MV-4-11 (cell line): ENCODE measurements at places on chromosomes 12 and 14.

DNA sequence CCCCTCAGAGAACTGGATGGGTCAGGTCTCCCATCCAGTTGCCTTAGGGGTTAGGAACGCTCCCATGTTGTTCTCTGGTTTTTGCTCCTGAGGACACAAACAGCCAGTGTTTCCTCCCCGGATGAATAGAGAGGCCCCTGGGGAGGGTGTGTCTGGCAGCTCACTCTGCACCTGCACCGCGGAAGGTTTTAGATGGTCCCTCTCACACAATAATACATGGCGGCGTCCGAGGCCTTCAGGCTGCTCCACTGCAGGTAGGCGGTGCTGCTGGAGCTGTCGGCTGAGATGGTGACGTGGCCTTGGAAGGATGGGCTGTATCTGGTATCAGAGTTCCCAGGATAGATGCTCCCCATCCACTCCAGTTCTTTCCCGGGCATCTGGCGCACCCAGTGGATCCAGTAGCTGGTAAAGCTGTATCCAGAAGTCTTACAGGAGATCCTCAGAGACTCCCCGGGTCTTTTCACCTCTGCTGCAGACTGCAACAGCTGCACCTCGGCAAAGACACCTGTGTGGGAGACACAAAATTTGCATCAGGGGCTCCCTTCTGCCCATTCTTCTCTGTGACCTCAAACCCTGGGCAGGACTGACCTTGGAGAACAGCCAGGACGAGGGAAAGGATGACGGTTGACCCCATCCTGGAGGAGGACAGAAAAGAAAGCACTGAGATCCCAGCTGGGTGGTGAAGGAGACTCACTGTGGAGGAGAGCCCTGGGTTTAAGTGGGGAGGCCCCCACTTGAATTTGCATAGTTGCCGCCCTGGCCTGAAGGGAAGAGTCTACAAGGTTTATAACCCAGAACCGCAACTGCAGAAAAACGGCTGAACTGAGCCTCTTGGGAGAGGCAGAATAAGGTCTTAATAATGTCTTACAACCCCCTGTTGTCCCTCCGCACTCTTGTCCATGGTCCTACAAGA lies 1324.8 kb downstream of the TMEM121 start:
- no peak for DNase-seq

GRCh38 chr14:49945448-49946319 lies 52.8 kb downstream of the ARF6 start:
- DNase-seq: no peak

GRCh38 chr14:105502446-105503295 lies 11.6 kb downstream of the TEDC1 start:
- no peak for DNase-seq

DNA sequence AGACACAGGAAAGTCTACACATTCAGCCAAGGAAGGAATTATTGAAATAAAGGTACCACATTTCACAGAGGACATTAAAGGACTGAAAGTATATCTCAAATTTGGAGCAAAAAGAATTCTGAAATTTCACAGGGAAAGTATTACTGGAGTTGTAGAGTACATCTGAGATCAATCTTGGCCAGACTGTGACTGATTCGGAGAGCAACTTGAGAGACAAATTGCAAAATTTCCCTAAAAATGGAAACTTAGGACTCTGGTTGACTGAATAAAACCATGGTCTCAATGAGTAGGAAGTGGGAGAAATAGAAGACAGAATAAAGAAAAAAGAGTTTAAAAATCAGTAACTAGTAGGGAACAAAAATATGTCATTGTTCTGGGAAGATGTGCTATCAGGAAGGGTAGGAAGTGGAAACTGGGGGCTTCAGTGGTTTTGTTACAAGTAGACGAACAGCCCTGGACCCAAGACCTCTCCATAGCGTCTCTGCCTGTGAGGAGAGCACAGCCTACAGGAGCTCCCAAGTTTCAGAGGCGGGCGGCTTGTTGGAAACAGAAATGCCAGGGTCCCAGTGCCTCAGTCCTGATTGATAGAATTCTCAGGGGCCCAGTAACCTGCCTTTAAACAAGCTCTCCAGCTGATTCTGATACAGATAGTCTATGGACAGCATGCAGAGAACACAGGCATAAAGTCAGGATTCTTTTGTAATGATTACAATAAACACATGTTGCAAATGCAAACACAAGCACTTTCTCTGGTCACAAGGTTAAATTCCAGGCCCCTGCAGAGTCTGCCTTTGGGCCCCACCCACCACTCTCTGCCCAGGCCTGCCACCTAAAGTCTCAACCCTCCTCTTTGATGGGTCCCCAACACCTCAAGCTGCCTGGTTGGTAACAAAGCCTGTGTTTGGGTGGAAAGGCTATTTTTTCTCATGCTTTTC lies 63.1 kb downstream of the BBS10 start:
- DNase-seq: no peak

DNA sequence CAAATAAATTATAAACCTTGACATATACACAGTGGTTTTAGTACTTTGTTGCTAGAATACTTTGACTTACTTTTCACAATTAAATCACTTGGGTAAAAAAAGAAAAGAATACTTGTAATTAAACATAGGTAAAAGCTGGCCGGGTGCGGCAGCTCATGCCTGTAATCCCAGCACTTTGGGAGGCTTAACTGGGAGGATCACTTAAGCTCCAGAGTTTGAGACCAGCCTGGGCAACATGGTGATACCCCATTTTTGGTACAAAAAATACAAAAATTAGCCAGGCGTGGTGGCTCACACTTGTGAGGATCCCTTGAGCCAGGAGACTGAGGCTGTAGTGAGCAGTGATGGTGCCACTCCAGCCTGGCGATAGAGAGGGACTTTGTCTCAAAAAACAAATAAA lies 7.8 kb downstream of the STX2 start:
- DNase-seq: no peak

GRCh38 chr12:80632835-80633234 lies 74.6 kb upstream of the MYF6 start:
- no peak for DNase-seq

DNA sequence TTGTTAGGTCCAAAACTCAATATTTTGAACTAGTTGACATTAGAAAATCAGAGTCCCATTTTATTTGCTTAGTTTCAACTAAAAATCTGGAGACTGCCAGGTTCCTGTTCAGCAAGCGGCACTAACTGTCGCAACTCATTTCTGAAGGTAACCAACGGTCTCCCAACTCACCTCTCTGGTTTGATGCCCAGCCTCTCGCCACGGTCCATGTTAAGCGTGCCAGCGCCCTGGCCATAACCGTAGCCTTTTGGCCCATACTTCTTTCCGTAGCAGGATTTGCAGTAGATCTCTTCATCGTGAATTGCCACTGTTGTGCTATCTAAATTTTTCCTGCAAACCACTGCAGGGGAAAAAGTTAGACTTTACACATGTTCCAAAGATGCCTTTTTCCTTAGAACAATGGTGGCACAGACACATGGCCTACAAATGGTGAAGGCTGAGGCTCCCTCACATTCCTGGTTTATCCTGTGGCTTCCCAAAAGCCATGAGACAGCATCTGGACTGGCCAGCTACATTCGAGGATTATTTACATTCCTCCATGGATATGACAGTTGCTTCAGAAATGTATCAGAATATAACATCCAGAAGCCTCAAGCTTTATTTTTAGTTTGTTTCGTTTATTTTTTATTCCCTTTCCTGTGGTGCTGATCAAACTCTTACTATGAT lies 15.7 kb downstream of the CSRP2 start:
- no peak for DNase-seq

DNA sequence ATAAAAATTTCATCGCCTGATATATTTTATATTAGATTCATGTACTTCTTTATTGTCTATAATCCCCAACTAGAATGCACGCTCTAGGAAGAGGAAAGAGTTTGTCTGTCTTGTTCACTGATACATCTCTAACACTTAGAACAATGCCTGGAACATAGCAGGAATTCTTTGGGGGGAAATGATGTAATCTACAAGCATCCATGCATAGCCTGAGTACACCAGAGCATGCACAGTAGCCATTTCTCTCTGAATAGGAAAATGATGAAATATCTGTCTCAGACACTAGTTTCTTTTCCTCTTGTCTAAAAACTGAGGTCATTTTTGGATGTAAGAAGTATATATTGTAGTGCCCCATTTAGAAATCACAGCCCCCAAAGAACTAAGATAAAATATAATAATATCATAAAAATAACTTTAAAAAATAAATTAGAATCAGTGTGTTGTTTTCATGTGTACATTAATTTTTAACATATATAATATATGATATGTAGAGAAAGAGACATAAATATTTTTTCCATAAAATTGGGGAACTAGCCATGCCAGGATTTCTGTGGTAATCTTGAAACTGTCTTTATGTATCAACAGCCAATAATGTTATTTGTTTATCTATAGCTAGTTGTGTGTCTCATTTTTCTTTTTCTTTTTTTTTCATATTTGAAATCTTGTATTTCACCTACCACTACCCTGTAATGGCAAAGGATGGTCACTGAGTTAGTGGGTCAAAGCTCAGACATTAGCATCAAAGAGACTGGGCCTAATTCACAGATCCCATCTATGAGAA lies 155.6 kb upstream of the TMCC3 start:
- peak; percentile 85 for DNase-seq

DNA sequence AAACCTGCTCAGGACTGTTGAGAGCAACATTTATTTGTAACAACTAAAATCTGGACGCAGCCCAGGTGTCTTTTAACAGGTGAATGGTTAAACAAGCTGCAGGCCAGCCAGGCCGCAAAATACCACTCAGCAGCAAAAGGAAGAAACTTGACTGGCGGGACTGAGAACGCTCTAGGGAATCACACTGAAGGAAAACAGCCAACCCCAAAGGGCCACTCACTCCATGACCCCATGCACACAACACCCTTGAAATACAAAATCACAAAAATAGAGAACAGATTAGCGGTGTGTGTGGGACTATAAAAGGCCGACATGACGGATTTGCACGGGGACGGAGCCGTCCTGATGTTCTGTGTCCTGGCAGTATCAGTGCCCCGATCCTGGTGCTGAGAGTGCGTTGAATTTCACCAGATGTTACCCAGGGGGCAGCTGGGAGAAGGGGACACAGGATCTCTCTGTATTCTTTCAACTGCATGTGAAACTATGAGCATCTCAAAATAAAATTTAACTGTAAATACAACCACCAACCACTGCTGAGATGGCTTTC lies 23.0 kb downstream of the VPS37B start:
- DNase-seq: no peak

GRCh38 chr14:77306851-77307496 lies 13.7 kb downstream of the POMT2 start:
- DNase-seq: no peak

GRCh38 chr12:122837306-122838265 lies 2.3 kb downstream of the HIP1R start:
- no peak for DNase-seq

- DNase-seq: no peak
These were observed 112.1 kb downstream of the ADGRD1 start for GRCh38 chr12:131065801-131066200.

GRCh38 chr14:24054324-24054641 lies 2.5 kb downstream of the CARMIL3 start:
- no peak for DNase-seq

DNA sequence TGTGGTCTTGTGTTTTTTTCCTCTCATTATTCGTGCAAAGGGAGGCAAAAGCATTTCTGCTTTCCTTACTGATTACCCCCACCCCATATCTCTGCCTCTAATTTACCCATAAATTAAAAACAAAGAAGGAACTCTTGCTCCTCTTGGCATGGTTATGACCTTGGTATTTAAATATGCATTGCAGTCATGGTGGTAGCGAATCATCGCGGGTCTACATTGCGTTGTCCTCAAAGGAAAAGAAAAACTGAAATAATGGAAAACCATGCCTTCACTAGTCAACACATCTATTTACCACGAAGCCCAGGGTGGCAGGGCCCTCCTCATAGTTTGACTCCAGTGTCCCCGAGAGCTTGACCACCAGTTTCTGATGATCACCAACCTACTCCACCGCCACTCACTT lies 126.7 kb upstream of the PARP11 start:
- DNase-seq: no peak

- DNase-seq: no peak
These were observed 42.9 kb upstream of the EEA1 start for GRCh38 chr12:92971859-92972524.

DNA sequence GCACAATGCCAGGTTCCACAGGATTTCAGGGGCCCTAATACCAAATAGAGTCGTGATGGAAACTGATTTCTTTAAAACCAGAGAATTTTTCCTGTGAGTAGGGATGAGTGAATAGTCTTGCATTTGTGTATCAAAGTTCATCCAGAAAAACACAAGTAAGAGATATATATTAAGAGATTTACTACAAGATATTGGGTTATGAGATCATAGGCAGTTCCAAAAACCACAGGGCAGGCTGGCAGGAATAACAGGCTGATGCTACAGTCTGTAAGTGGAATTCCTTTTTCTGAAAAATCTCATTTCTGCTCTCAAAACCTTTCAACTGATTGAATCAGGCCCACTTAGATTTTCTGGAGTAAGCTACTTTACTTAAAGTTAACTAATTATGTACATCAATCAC lies 1756.2 kb upstream of the SEL1L start:
- no peak for DNase-seq

DNA sequence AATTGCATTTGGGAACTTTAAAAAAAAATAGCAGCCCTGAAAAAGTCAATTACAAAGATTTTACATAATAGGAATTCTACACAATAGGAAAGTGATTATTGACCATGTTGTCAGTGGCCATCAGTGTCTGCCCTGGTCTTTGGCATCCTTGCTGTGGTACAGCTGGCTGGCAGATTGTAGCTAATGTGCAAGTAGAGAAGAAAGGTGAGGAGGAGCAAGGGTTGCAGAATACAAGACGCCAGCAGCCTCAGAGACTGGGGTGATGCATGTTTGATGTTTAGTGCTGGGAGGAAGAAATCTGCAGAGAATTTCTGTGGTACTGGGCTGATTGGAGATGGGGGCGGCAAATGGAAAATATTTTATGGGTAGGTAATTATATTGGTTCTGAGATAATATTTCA lies 322.9 kb downstream of the TMEM117 start:
- no peak for DNase-seq

DNA sequence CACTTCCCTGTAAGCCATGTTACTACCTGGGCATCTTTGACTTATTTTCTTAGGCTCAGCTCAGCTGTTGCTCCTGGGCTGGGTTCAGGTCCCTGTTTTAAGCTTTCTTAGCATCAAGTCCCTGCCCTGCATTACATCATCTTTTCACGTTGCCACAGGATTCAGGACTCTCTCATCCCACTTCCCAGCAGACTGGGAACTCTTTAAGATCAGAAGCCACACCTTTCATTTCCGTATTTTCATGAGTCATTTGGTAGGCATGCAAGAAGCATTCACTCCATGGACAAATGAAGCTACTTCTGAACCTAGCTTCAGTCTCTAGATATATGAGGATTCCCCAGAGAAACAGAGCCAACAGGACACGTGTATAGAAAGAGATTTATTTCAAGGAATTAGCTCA lies 726.8 kb downstream of the VRK1 start:
- DNase-seq: peak; percentile 25

GRCh38 chr14:69749956-69750355 lies 17.0 kb upstream of the SRSF5 start:
- DNase-seq: no peak

DNA sequence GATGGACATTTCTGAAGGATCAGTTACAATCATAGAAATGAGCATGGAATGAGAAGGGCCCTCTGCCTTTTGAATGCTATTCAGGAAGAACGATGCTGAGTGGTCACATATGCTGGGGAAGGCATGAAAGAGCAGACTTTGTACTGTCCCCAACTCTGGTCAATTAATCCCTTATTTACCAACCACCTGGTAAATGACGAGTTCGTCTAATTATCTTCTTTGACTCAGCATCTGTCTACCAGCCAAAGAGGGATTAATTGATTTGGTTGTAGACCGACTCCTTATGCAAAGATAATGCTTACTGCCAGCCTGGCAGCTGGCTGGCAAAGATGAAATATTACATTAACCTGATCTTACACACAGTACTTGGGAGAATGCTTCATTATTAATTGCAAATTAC lies 152.2 kb downstream of the CHST11 start:
- DNase-seq: no peak
